Caco-2 (cell line): ENCODE measurements at places on chromosomes 12 and 14. TPM values are rescaled to one million over a fixed set of nuclear protein-coding genes. Genes with fewer than 3 reads are reported as not detected.
A peak's percentile ranks its signal among the peaks of the same experiment; 100 is the strongest.

Gene COCH
- 32.2 and 33.4 TPM in 2 replicates for total RNA-seq

Gene MAP3K9
- 19.5 and 20.3 TPM in 2 replicates for total RNA-seq

Gene CAPS2
- not detected in 2 replicates for total RNA-seq

Gene SYNJ2BP
- total RNA-seq = 27.5 and 27.7 TPM in 2 replicates

Gene BDKRB2
- 1.4 and 2.0 TPM in 2 replicates for total RNA-seq

Gene CELA1
- not detected in 2 replicates for total RNA-seq

Gene ADAM20
- total RNA-seq = 0.65 and 0.73 TPM in 2 replicates

Gene LRRC9
- 1.2 and 1.3 TPM in 2 replicates for total RNA-seq

DNA sequence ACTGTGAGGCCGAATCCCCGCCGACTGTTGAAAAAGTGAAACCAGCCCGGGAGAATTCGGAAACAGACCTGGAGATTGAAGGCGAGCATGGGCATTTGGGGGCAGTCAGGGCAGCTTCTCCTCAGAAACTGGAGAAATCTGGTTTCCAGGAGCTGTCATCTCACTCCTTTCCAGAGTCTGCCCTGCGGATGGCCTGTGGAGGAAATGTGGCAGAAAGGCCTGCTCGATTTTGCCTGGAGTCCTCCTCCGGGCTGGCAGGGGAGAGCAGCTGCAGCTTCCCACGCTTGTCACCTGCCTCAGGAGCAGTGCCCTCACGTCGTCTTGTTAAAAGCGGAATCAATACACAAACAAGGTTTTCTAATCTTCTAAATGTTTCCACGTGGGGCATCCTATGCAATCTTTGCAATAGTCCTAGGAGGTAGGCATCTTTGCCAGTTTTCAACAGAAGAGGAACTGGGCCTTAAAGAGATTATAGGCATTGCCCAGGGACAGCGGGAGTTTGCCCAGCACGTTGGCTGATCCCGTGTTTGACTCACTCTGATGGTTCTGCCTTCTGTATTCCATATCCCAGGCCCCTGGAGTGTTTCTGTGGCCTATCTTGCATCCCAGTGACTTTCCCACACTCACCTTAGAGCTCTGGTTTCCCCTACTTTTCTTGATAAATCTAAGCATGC, 2.3 kb downstream of the LRRC74A start:
- no peaks in the 10 kb centered on the region for H3K27me3 ChIP-seq
- H3K4me3 ChIP-seq = no peak overlapping the region
- no peak for DNase-seq
- H3K4me1 ChIP-seq = no peaks in the 10 kb centered on the region

- no peak for DNase-seq
- peak overlapping the region; percentile 66 for H3K27ac ChIP-seq
- H3K27me3 ChIP-seq = no peaks in the 10 kb centered on the region
- no peak overlapping the region for H3K4me3 ChIP-seq
- no peaks in the 10 kb centered on the region for H3K4me1 ChIP-seq
Observed at GRCh38 chr12:132779781-132780353, 18.2 kb upstream of the ANKLE2 start.

DNA sequence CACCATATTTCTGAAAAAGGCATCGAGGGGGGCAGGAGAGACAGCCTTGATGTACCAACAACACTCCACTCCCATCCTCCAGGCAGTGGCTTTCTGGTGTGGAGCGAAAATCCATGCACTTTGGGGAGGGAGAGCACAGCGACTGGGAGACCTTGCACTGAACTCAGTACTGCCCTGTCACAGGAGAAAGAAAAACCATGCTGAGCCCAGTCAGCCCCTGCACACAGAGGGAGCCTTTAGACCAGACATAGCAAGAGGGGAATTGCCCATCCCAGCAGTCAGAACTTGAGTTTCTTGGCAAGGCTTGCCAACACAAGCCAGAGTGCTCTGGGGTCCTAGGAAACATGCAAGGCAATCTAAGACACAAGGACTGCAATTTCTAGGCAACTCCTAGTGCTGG, 24.8 kb upstream of the SLC6A15 start:
- H3K36me3 ChIP-seq = no peaks in the 10 kb centered on the region
- no peak for DNase-seq

GRCh38 chr12:89461190-89461589, 63.4 kb downstream of the GALNT4 start:
- no peaks in the 10 kb centered on the region for H3K27me3 ChIP-seq
- H3K36me3 ChIP-seq = no peaks in the 10 kb centered on the region
- H3K4me1 ChIP-seq = no peaks in the 10 kb centered on the region; the same call in 1 of the 2 replicates
- H3K4me3 ChIP-seq = no peak overlapping the region
- DNase-seq = no peak

- no peaks in the 10 kb centered on the region for H3K27me3 ChIP-seq
- no peak overlapping the region for H3K27ac ChIP-seq
- no peaks in the 10 kb centered on the region for H3K36me3 ChIP-seq
- peaks cover 38% of the 10 kb centered on the region for H3K4me1 ChIP-seq
Observed at GRCh38 chr12:97560350-97560749, 97.7 kb downstream of the RMST start.

GRCh38 chr14:71437870-71438269, 494.4 kb upstream of the RGS6 start:
- no peak overlapping the region for H3K27ac ChIP-seq
- no peaks in the 10 kb centered on the region for H3K27me3 ChIP-seq
- no peak for DNase-seq

DNA sequence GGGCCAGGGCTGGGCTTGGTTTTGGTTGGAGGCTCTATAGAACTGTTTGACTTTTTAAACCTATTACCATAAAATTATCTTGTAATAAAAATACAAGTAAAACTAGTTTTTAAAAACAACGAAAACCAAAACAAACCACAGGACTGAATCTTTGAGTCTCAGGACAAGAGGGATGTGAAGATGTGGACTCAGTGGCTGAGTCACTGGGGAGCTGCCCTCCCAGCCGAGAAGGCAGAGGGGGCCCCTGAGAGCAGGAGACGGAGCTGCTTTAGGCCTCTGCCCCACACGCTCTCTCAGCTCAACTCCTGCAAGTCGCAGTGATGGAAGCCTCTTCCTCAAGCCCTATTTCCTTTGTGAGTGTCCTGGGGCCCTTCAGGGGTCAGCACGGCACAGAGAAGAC, 59.0 kb downstream of the CDC42BPB start:
- peaks cover 10% of the 10 kb centered on the region; the same call in 1 of the 2 replicates for H3K4me1 ChIP-seq
- H3K36me3 ChIP-seq = no peaks in the 10 kb centered on the region; the same call in 1 of the 2 replicates
- H3K27ac ChIP-seq = no peak overlapping the region
- no peak for DNase-seq

- no peaks in the 10 kb centered on the region for H3K4me1 ChIP-seq
- no peak overlapping the region for H3K4me3 ChIP-seq
- no peaks in the 10 kb centered on the region for H3K27me3 ChIP-seq
- H3K36me3 ChIP-seq = no peaks in the 10 kb centered on the region
- no peak for DNase-seq
Observed at GRCh38 chr14:106610691-106611090, 1084.3 kb downstream of the TMEM121 start.

- 0 out of 2 replicates have a peak, but pooled peaks cover 1% of the 10 kb centered on the region for H3K36me3 ChIP-seq
- H3K27ac ChIP-seq = no peak overlapping the region
- DNase-seq = no peak
- H3K4me1 ChIP-seq = no peaks in the 10 kb centered on the region
- H3K4me3 ChIP-seq = no peak overlapping the region
Observed at GRCh38 chr12:15939111-15939510, 28.0 kb downstream of the DERA start.

- no peak overlapping the region for H3K4me3 ChIP-seq
- DNase-seq = peak; percentile 45
- H3K36me3 ChIP-seq = peaks cover 1% of the 10 kb centered on the region; the same call in 1 of the 2 replicates
- H3K27me3 ChIP-seq = no peaks in the 10 kb centered on the region
- H3K27ac ChIP-seq = peak overlapping the region; percentile 85
- peaks cover 52% of the 10 kb centered on the region for H3K4me1 ChIP-seq
Observed at GRCh38 chr14:68939893-68940613, 39.0 kb downstream of the ACTN1 start.

GRCh38 chr12:99713946-99714520, 66.5 kb downstream of the GARIN6 start:
- no peaks in the 10 kb centered on the region for H3K4me1 ChIP-seq
- H3K4me3 ChIP-seq = no peak overlapping the region
- no peaks in the 10 kb centered on the region for H3K27me3 ChIP-seq
- H3K36me3 ChIP-seq = no peaks in the 10 kb centered on the region
- no peak for DNase-seq
- no peak overlapping the region for H3K27ac ChIP-seq

- DNase-seq = no peak
- no peaks in the 10 kb centered on the region for H3K27me3 ChIP-seq
- no peak overlapping the region for H3K27ac ChIP-seq
- no peak overlapping the region for H3K4me3 ChIP-seq
- H3K4me1 ChIP-seq = no peaks in the 10 kb centered on the region
- H3K36me3 ChIP-seq = no peaks in the 10 kb centered on the region
Observed at GRCh38 chr14:28999656-29000055, 233.1 kb downstream of the FOXG1 start.

DNA sequence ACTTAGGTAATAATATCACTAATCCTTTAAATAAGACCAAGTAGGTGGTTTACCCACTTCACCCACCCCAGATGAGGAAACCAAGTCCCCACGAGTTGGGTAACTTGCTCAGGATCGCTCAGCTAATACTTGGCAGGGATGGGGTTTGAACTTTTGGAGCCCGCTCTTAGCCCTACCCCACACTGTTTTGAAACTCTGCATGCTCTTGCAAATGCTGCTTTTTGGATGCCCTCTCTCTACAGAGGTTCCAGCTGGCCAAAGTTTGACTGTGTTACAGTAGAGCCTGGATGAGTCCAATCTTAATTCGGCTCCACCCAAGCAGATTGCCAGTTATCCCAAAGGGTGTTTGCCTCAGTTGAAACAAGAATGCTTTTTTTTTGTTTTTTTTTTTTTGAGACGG, 6.8 kb downstream of the PLEKHG3 start:
- no peaks in the 10 kb centered on the region for H3K27me3 ChIP-seq
- no peak for DNase-seq
- H3K36me3 ChIP-seq = peaks cover 5% of the 10 kb centered on the region
- H3K4me1 ChIP-seq = peaks cover 48% of the 10 kb centered on the region

- no peaks in the 10 kb centered on the region for H3K36me3 ChIP-seq
- no peak overlapping the region for H3K4me3 ChIP-seq
- H3K4me1 ChIP-seq = no peaks in the 10 kb centered on the region
- no peak for DNase-seq
Observed at GRCh38 chr12:128077211-128077916, 189.6 kb upstream of the TMEM132C start.

GRCh38 chr14:99094901-99095300, 177.1 kb downstream of the BCL11B start:
- DNase-seq = no peak
- no peaks in the 10 kb centered on the region for H3K27me3 ChIP-seq
- H3K27ac ChIP-seq = no peak overlapping the region
- H3K4me3 ChIP-seq = no peak overlapping the region

GRCh38 chr14:51295646-51296263, 55.7 kb downstream of the TMX1 start:
- H3K27me3 ChIP-seq = no peaks in the 10 kb centered on the region
- H3K4me1 ChIP-seq = no peaks in the 10 kb centered on the region
- no peak overlapping the region for H3K4me3 ChIP-seq
